T47D (cell line): ENCODE measurements at places on chromosomes 5 and 9.

DNA sequence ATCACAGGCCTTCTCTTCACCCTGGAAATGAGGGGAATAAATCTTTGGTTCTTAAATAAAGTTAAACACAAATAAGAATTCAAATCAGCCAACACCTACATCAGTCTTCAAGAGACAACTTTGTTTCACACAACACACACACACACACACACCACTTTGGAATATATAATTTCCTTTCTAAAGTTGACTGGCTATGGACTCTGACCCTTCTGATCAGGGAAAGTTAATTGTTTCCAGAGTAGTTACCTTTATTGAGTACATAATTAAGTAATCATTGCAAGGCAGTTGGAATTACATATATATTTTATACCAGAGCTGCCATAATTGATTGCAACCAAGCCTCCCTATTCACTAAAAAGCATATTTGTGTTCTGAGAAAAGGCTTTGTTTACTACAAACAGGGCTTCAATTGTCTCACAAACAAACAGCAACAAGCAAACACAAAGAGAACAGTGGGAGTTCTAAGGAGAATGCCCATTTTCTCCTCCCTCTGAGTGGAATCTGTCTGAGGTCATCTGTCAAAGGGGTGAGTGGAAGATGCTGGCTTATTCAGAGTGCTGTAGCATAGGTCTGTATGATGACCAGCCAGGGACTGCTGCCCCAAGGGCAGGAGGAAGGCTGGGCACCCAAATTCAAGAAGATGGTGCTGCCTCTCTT lies 136.6 kb downstream of the SEMA6A start:
- DNase-seq, result no peak

- DNase-seq, result no peak
Observed at GRCh38 chr5:174794931-174795672, 70.7 kb downstream of the MSX2 start.

- DNase-seq, result no peak
Observed at GRCh38 chr5:14587150-14587549, 5.6 kb downstream of the OTULINL start.

GRCh38 chr9:88322906-88323566 lies 65.2 kb upstream of the SPIN1 start:
- DNase-seq, result no peak

DNA sequence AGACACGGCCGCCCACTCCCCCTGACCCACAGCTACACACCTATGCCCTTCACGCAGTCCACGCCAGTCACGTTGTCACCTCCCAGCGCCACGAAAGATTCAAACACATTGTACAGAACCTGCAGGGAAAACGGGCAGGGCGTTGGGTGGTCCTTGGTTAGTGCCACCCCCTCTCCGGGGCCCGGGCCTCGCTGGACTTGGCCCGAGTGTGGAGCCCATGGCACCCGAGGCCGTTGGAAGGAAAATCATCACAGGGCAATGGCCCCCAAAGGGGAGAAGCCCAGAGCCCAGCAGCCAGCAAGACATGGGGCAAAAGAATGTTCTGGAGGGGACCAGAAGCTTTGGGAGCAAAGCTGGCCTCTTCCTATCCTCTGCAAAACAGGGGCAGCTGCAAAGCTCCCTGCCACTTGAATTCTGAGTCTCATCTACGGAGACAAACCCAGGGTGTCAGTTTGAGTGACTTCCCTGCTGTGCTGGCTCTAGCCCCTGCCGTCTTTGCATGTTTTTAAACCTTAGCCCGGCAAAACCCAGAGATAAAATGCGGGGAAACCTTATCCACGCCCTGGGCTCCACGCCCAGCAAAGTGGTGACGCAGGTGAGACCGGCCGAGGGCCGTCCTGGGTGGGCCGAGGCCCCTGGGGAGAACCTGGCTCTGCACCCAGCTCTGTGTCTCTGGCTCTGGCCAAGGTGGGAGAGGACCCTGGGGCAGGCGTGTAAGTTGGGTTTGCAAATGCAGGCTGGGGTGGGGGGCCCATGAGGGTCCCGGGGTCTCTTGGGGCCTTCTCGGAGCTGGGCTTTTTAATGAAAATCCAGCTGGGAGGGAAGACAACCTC lies 38.9 kb downstream of the SLC9A3 start:
- no peak for DNase-seq

- DNase-seq, result no peak
Observed at GRCh38 chr9:69932901-69933300, 110.7 kb upstream of the MAMDC2 start.

DNA sequence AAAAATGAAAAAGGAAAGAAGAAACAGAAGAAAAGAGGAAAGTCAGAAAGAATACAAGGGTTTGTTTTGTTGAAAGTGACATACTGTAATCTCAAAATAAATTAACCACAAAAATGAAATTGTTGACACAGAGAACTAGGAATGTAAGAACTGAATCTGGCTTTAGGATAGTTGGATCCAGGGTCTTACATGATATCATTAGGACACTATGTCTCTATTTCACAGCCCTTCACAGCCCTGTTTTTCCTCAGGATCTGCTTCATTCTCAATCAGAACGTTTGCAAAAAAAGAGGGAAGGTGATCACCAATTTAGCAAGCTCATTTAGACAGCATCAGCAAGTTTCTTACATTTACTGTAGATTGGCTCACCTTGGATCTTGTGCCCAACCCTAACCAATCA lies 188.5 kb upstream of the NREP start:
- DNase-seq, result no peak
